Activated effector memory CD4-positive, alpha-beta T cell treated with Interleukin-2 at 50 U/mL for 16 hours (primary cell): ENCODE measurements at places on chromosomes 2 and 18.

DNA sequence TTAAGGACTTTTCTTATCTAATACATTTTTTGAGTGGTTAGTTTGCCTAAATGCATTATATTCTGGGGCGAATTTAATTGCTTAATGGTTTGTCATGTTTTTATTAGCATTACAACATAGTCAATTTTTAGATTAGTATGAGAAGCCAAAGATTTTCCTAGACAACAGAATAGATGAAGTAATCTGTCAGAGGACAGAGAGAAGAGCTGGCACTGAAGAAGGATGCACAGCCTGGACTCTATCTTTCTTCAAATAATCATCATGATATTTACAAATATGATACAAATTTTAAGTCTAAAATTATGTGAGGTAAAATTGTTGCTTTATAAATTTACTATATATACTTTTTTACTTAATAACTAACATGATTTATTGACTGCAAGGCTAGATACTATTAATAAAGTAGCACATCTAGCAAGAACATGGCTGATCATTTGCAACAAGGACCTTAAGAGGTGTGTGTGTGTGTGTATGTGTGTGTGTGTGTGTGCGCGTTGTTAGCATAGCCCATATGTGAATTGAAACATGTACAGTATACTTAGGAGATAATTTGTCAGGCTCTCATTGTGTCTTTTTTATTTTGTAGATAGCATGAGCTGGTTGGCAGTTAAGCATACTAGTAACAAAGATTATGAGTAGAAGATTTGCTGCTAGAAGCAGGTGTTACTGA is 752.2 kb downstream of the DCDC2C start:
- no peak for DNase-seq

GRCh38 chr2:135960656-135961551 is 24.5 kb downstream of the DARS1 start:
- no peak for DNase-seq

DNA sequence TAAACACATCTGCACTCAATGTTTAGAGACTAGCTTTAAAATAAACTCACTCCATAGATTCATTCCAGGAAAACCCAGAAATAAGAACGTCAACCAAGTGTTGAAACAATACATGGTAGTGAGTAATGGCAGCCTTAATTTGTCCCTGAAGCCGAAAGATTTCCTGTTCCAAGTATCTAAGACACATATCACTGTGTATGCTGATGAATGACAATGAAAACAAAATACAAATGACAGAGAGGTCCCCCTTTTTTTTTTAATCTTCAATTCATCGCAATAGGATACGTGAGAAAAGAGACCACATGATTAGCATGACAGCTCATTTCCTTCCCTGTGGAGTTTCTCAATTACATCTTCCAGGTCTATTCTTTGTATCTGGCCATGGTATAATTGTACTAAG is 160.5 kb upstream of the STK17B start:
- no peak for DNase-seq

DNA sequence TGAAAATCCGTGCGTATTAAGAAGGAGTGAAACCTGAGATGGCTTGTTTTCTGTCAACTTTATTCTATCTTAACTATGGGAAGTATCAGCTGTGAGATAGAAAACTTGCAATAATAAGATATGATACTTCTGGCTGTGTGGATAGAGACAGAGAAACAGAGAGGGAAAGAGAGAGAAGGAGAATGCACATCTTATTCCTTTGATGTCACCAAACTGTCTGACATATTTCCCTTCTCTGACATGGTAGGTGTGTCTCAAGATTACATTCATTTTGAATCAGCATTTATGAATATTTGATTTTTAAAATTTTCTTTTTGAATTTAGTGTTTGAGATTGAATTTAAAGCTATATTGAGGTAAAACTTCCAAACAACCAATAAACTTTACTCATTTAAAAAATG is 69.4 kb downstream of the CDC42EP3 start:
- no peak for DNase-seq

- DNase-seq, result no peak
These were observed 28.1 kb upstream of the TMEM177 start for GRCh38 chr2:119650846-119651370.

- DNase-seq, result no peak
These were observed 208.9 kb downstream of the LPIN1 start for GRCh38 chr2:11955314-11955713.

- DNase-seq, result no peak
These were observed 130.9 kb upstream of the ARHGAP28 start for GRCh38 chr18:6598657-6599056.
